ENCODE measurements at places on chromosomes 6 and 20.

GRCh38 chr20:57795977-57796560 lies 86.3 kb upstream of the PMEPA1 start:
- no peak for DNase-seq

DNA sequence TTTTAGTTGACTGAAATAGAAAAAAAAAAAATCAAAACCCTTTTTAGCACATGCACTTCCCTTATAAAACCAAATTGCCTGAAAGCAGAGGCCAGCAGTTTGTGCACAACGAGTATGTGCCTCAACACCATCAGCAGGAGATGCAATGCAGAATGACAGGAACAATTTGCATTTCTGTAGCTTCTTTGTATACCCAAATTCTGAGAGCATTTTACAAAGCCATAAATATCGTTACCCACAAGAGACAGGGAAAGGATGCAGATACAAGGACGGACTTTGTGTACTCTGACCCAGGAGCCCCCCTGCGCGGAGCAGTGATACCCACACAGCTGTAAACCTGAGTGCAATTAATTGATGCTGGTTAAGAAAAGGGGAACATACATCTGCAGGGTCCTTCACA lies 285.6 kb downstream of the PRKN start:
- DNase-seq = no peak

- no peak for DNase-seq
Observed at GRCh38 chr6:149248693-149249369, 68.7 kb upstream of the TAB2 start.

DNA sequence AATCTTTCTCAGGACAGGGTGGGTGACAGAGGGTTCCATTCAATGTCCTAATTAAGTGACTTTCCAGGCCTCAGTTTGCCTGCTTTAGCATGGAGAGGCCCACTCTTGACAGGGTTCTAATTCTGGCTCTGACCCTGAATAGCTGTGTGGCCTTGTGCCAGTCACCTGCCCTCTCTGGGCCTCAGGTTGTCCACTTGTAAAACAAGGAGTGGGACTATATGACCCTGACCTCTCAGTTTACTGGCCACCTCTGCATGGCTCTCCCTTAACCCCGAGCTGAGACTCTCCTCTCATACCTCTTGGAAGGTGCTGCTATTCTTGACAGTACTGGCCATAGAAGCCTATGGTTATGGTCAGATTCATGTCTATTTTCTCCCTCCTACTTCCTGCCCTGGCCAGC lies 44.1 kb upstream of the MLN start:
- DNase-seq = no peak

- peak; percentile 45 for DNase-seq
Observed at GRCh38 chr6:168536665-168537539, 95.9 kb downstream of the SMOC2 start.

- DNase-seq = no peak
Observed at GRCh38 chr6:144305985-144306384, 20.9 kb downstream of the UTRN start.

DNA sequence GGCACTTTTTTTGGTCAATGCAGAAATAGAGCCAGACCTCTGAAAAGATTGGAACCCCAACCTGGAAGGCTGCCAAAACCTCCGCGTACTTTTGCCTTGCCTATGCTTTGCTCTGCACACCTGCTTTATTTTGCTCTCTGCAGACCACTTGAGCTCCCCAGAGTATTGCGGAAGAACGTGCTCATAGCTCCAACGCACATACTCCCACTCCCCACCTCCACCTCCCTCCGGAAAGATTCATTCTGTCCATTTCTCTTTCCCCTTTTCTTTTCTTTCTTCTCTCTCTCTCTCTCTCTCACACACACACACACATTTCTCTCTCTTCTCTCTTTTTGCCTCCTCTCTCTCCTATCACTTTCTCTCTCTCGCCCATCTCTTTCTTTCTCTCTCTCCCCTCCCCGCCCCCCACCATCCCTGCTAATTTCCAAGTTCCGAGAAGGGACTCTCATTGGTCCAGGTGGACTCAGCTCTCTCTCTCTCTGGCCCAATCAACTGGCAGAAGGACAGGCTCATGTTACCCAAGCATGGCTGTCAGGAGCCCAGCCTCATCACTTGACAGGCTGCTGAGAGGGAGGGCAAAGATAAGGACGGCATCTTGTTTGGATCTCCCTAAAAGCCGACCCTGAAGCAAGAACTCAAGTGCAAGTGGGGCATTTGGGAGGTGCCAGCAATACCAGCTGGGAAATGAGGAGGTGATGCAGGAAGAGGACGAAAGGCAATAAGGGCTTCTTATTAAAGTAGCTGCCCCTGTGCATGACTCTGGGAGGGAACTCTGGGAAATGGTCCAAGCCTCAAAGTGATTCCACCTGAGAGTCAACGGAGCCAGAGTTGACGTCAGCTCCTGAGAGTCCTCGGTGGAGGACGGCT lies 246.1 kb downstream of the LY86 start:
- no peak for DNase-seq

GRCh38 chr20:11117808-11118528 lies 444.2 kb upstream of the JAG1 start:
- DNase-seq = no peak

DNA sequence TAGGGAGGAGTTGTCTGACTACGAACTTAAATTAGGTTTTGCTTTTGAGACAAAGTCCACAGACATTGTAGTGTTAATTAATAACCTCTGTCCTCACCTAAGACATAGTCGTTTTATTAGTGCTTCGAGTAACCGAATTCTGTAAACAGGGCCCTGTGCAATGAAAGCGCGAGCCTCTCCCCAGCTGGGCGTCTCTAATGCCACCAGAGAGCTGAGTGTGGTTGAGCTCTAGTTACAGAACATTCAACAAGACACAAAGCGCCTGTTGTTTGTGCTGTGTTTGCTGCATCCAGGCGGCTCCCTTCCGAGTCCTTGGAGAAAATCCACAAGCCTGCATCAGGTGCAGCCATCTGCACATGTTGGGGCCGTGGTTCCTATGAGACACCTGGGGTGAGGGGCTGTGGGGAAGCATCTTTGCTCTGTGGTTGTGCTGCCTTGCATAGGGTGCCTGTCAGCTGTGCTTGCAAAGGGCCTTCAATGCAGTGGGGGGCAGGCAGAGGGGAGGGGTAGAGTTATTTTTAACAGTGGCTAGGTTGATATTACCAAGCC lies 63.9 kb downstream of the CD164 start:
- peak; percentile 43 for DNase-seq

GRCh38 chr6:69958978-69959377 lies 92.6 kb downstream of the COL19A1 start:
- no peak for DNase-seq

DNA sequence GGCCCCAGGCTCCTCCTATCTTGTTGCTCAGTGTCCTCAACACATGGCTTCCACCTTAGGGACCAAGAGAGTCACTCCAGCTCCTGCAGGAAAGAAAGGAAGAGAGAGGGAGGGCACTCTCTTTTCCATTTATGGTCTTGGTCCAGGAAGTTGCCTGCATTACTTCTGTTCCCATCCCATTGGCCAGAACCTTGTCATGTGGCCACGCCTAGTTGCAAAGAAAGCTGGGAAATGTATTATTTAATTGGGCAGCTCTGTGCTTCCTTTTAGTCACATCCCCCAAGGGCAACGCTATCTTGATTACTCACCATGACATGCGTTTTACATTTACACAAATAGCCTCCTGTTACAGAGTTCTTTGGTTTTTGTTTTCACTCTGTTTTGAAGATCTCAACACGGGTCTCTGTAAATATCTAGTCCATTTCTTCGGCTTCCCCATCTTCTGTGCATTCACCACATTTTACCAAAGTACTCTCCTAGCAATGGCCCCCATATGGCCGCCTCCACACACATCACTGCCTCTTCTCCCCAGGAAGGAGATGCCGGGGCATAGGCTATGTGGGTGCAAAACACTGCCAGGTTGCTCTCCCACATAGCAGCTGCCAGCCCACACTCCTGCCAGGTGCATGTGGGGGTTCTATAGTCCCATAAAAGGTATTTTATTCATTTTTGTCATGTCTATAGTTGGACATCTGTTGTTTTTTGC lies 35.7 kb upstream of the ZMYND8 start:
- no peak for DNase-seq
